ENCODE measurements at places on chromosomes 6 and 20. TPM values are rescaled to one million over a fixed set of nuclear protein-coding genes. Genes with fewer than 3 reads are reported as not detected.

CTAGE9 gene
- polyA plus RNA-seq = not detected

GABRR1 gene
- 0.95 TPM for polyA plus RNA-seq

- no peak for DNase-seq
These were observed 480.2 kb upstream of the RNF217 start for GRCh38 chr6:124482071-124482491.

DNA sequence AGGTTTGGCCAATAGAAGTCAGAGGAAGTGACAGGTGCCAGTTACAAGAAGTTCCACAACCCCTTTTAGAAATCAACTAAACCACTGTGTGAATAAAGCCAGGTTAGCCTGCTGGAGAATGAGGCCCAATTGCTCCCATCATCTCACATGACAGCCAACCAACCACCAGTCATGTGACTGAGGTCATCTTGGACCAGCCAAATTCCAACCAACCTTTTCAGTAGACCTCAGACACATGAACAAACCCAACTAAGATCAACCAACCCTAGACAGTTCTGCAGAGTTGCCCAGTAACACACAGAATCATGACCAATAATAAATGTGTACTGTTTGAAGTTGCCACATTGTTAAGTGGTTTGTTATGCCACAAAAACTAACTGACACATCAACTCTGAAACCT is 44.6 kb upstream of the GGTLC1 start:
- DNase-seq = no peak

GRCh38 chr6:6411115-6411514 is 90.7 kb upstream of the F13A1 start:
- DNase-seq = no peak

TUBB2B gene
- 109 TPM for polyA plus RNA-seq

SOBP gene
- polyA plus RNA-seq = 15.7 TPM

All from renal cortex interstitium (tissue), 15 donors.